ENCODE measurements at places on chromosomes 12 and 14. TPM values are rescaled to one million over a fixed set of nuclear protein-coding genes. Genes with fewer than 3 reads are reported as not detected.

KLHL33 gene
- total RNA-seq, result 0.52 TPM

NYNRIN gene
- 0.36 TPM for total RNA-seq

SAMD15 gene
- total RNA-seq, result 0.44 TPM

BHLHE41 gene
- total RNA-seq, result 0.44 TPM

ARHGAP9 gene
- 287 TPM for total RNA-seq

RARG gene
- total RNA-seq, result 57.8 TPM

NRIP2 gene
- not detected for total RNA-seq

CLEC2D gene
- total RNA-seq, result 433 TPM

HOTAIR gene
- not detected for total RNA-seq

P2RX2 gene
- total RNA-seq, result not detected

AICDA gene
- total RNA-seq, result not detected

CRACR2A gene
- total RNA-seq, result 25.3 TPM

KRT74 gene
- total RNA-seq, result not detected

OASL gene
- total RNA-seq, result 1.6 TPM

NFATC4 gene
- not detected for total RNA-seq

GZMB gene
- total RNA-seq, result 0.41 TPM

LRRIQ1 gene
- total RNA-seq, result not detected

CEP128 gene
- total RNA-seq, result 8.7 TPM

LMNTD1 gene
- total RNA-seq, result not detected

PARPBP gene
- total RNA-seq, result 1.8 TPM

IGF1 gene
- total RNA-seq, result 0.05 TPM

USP44 gene
- total RNA-seq, result 21.1 TPM

SYNJ2BP gene
- 19.9 TPM for total RNA-seq

TESPA1 gene
- total RNA-seq, result 247 TPM

STON2 gene
- total RNA-seq, result not detected

MIS18BP1 gene
- total RNA-seq, result 17.6 TPM

TRPV4 gene
- not detected for total RNA-seq

PDE3A gene
- not detected for total RNA-seq

SNW1 gene
- 96.6 TPM for total RNA-seq

LALBA gene
- not detected for total RNA-seq

KRT6B gene
- not detected for total RNA-seq

OTUB2 gene
- 0.16 TPM for total RNA-seq

TAS2R42 gene
- total RNA-seq, result not detected

MMP14 gene
- total RNA-seq, result 2.5 TPM

KCNC2 gene
- total RNA-seq, result not detected

TOMM20L gene
- not detected for total RNA-seq
